ENCODE measurements at places on chromosomes 5 and 9. TPM values are rescaled to one million over a fixed set of nuclear protein-coding genes. Genes with fewer than 3 reads are reported as not detected.

DNA sequence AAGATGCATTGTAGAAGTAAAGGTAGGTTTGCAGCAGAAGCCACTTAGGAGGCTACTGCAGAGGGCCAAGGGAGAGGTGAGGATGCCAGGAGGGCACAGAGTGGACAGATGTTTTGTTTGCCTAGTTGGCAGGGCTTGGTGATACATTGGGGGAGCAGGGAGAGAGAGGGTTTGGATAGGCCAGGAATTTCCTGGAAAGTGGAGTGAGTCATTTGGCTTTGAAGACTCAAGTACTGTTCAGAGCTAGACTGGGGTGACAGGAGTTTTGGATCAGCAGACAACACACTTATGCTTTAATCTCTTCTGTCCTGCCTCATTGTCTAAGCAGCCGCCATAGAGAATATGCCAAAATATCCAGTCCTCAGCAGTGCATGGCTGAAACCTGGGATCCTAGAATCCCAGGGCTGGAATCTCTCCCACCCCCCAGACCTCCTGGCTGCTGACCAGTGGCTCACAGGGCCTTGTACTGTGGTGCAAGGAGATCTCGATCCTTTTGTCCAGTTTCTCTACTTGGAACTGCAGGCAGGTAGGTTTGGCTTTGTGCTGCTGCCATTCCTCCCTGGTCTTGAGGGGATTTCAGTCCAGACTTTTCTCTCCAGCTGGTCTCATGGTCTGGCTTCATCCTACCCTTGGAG lies 11.0 kb downstream of the TMEM268 start:
- no peak for DNase-seq

DNA sequence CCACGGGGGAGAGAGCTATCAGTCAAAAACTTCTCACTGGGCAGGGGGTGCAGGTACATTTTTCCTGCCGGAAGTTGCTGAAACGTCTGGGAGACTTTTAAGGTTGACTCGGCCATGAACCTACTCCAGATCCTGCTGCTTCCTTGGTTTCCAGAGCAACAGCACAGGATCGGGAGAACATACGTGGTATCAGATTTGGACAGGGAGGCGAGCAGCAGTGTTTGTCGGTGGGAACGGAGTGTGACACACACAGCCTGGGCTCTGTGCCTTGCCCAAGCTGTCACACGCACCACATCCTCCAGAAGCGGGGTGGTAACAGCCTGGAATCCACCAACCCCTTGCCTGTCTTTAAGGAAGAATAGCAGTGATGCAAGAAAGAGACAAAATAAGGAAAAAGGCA lies 276.5 kb downstream of the SLIT3 start:
- DNase-seq = no peak

- DNase-seq = no peak
Measured at GRCh38 chr9:97405551-97405950, 6.3 kb upstream of the TDRD7 start.

GRCh38 chr9:121472446-121472845 lies 27.2 kb downstream of the GGTA1 start:
- DNase-seq = no peak

- DNase-seq = no peak
Measured at GRCh38 chr9:5718296-5719032, 89.6 kb downstream of the RIC1 start.

DNA sequence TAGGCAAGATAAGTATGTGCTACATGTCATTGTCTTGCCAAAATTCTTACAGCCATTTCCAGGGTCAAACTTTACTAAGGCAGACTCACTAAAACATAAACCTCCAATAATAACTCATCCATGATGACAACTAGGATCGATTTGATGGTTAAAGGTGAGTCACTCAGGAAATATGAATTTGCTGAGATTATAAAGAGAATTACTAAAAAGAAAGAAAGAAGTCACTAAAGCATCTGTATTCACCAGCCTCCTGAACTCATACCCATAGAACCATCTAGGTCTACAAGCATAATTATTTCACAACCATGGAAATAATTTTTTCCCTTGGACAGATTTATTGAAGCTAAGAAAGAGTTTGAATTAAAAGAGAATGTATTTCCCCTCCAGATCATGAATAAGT lies 258.6 kb downstream of the TLE1 start:
- DNase-seq = no peak

GRCh38 chr5:44332285-44332971 lies 56.8 kb downstream of the FGF10 start:
- DNase-seq = no peak

DNA sequence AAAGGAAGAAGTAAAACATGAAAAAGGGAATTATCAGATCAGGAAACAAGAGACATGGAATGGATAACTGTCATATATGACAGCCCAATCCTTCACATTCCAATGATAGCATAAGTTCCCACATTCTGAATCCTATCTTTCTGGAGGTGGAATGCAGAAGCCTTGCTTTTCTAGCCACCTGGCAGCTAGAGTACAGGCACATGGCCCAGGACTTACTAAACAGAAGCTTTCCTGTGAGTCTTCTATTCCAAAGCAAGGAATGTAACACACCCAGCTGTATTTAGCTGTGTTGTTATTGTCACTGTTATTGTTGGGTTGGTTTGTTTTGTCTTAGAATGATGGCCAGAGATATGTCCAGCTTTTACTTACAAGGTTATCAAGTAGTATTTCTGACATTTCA lies 780.5 kb upstream of the ZNF608 start:
- DNase-seq = no peak

- no peak for DNase-seq
Measured at GRCh38 chr5:1096838-1097237, 15.0 kb downstream of the SLC12A7 start.

DNA sequence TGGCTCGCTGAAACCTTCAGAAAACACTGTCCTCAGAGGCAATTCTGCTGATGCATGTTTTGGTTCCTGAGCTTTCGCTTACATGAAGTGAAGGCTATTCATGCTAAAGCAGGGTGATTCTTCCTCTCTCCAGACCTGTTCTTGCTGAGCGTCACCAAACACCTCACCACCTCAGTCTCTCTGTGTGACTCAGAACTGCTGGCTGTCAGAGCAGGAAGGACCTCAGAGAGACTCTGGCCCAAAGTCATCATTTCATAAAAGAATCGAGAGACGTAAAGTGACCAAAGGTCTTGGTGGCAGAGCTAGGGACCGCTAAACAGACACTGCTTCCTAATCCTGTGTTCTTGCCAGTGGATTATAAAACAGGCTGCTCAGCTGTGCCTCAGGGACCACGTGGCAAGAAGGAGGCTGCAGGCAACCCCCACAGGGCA lies 73.8 kb downstream of the LHFPL2 start:
- DNase-seq = no peak

- no peak for DNase-seq
Measured at GRCh38 chr5:95970359-95970704, 8.7 kb upstream of the ELL2 start.

GRCh38 chr9:92132501-92132900 lies 17.3 kb upstream of the SPTLC1 start:
- DNase-seq = no peak

- DNase-seq = no peak
Measured at GRCh38 chr5:115231598-115231997, 31.1 kb downstream of the PGGT1B start.

- DNase-seq = no peak
Measured at GRCh38 chr5:7876867-7877266, 7.9 kb downstream of the MTRR start.

Gene MAMDC4
- total RNA-seq = 29.1 TPM

Gene LCN1
- total RNA-seq = not detected

Gene TSSK1B
- total RNA-seq = 0.12 TPM

Gene ARL14EPL
- total RNA-seq = not detected

Measured in type B pancreatic cell (in vitro differentiated cells).